ENCODE measurements at places on chromosomes 6 and 20.

GRCh38 chr6:90098001-90098531 is 198.6 kb downstream of the BACH2 start:
- no peak for DNase-seq

GRCh38 chr20:2152317-2152716 is 50.7 kb downstream of the STK35 start:
- no peak for DNase-seq

GRCh38 chr6:67200626-67201403 is 1434.3 kb upstream of the ADGRB3 start:
- DNase-seq, result no peak

- no peak for DNase-seq
Observed at GRCh38 chr6:43328528-43328927, 19.9 kb upstream of the CRIP3 start.

- DNase-seq, result peak; percentile 30
Observed at GRCh38 chr6:157644043-157644810, 178.8 kb upstream of the SNX9 start.

GRCh38 chr6:1321738-1322137 is 9.8 kb downstream of the FOXQ1 start:
- no peak for DNase-seq

DNA sequence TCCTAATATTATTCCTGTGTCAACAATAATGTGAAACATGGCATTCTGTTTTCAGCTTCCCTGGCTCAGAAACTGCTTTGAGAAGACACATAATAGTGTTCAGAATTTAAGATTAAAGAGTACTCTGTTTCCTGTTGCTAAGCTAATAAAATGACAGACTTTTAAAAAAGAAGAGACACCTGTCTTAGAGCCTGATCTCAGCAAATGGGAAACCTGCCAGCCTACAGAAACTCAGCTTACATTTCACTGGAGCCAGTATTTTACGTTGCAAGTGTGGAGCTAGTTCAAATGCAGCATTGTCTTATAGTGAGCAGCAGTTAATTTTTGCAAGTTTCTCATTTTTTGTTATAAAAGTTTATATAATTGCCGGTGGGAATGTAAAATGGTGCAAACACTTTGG is 28.8 kb downstream of the KIZ start:
- no peak for DNase-seq

GRCh38 chr20:59322081-59322480 is 21.7 kb downstream of the EDN3 start:
- DNase-seq, result no peak

DNA sequence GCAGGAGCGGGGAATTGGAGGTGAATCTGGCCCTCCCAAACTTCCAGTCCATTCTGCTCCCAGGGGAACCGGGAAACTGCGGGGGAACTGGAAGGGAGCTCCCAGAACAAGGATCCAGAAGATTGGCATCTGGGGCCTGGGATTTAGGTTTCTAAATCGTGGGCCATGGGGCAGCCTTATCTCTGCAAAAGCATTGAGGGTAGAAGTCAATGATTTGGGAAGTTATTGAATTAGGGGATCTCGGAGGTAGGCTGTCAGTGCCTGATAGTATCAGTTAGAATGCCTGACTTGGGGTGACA is 45.1 kb downstream of the HNF4A start:
- DNase-seq, result no peak

DNA sequence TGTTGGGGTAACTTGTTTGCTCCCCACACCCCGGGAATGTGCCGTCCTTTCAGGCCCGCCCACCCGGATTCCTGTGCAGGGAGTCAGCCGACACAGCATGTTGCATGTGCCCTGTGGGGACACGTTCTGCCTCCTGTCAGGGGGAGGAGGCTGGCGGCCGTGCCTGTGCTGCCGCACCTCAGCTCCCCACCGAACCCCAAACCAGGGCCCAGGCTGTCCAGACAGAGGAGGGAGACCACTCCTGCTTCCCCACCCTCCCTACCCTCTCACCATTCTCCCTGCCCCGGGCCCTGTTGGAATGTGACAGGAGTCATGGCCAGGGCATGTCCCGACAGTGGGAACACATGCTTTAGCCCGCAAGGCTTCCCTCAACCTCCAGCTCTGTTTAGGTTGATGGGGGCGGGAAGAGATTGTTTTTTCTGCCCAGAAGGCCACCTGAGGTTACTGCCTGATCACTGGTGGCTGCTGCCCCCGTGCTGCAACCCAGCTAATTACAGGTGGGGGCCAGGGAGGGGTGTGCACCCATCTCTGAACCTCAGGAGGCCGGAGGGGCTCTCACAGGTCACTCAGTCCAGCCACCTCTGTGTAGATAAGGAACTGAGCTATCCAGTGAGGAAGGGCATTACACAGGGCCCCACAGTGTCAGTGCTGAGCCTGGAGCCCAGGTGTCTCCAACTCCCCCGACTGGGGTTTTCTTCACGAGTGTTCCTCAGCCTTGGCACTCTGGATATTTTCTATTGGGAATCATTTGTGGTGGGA is 13.6 kb downstream of the LRRC73 start:
- DNase-seq, result no peak

- no peak for DNase-seq
Observed at GRCh38 chr6:91877994-91878393, 1291.1 kb upstream of the MAP3K7 start.

- no peak for DNase-seq
Observed at GRCh38 chr20:44597516-44597915, 15.1 kb downstream of the PKIG start.

GRCh38 chr6:43481075-43481474 is 3.7 kb downstream of the TJAP1 start:
- DNase-seq, result no peak

DNA sequence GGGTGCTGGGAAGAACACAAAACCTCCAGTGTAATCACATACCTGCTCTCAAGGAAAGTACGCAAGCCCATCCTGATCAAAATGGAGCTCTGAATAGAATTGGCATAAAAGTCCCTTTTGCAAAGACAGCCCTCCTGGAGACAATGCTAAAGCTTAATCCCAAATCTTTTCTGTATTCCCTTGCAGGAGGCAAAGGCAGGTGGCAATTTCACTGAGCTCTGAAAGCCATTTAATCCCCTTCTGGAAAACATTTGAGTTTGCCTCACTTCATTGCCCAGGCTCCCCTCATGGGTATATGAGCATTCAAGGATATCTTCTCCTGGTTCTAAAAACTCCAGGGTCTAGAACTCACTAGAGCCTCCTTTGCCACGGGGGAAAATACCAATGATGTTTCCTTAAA is 310.2 kb upstream of the CNR1 start:
- no peak for DNase-seq

DNA sequence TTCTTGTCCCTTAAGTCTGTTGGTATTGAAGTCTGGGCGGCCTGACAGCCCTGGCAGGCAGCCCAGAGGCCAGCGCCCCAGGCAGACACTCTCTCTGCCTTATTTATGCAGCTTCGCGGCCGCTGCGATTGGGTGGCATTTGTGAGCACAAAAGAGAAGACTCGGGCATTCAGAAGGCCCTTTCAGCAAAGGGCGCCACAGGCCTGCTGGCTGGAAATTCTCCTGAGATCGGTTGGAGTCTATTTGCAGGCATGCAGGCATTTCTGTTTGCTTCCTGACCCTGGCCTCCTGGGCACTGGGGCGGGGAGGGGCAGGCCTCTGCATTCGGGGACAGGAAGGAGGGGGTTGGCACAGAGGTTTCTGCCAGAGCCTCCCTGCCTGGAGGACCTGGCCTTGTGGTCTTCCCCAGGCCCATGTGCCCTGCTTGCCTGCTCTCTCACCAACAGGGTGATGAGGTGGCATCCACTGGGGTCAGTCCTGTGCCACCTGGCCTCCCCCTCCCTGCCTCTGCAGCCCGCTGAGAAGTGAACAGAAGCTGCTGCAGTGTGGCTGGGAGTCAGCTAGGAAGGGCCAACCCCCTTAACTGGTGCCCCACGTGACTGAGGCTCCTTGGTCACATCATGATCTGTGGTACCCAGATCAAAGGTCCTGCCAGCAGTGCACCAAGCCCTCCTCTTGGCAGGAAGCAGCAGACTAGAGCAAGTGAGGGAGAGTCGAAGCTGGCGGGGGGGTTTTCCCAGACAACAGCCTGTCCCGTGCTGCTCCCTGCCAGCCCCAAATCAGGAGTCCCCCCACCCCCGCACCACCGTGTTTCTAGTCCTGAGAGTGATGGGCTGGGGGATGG is 16.6 kb upstream of the CCDC167 start:
- DNase-seq, result peak; percentile 91

DNA sequence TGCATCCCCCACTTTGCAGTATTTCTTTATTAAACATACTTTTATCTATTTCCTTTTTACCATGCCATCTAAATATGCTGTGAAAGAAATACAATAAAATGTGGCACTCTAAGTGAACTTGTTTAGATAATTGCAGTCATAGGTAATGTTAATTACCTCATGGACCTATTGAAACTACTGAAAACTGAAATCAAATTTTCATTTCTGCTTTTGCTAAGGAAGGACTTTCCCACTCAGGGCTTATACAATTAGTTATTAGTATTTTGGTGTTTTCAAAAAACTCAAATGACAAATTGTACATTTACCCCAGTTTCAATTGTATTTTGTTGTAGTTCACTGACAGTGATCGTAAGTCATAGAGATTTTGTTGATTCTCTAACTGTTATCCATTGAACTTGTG is 88.4 kb downstream of the ID4 start:
- no peak for DNase-seq

DNA sequence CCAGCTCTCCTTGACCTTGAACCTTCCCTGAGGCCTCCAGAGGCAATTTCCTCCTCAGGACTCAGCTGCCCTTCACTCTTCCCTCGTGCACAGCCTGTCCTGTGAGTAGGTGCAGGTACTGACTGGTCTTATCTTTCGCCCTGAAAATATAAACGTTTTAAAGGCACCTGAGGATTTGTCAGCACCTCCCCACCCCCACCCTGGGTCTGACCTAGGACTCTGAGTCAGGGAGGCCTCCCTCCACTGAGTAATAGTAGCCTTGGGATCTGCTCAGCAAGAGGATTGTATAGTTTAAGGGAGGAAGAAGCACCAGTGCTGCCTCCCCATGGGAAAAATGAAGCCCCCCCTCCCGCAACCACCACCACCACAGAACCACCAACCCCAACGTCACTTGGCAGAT is 54.6 kb downstream of the PPARD start:
- DNase-seq, result no peak

DNA sequence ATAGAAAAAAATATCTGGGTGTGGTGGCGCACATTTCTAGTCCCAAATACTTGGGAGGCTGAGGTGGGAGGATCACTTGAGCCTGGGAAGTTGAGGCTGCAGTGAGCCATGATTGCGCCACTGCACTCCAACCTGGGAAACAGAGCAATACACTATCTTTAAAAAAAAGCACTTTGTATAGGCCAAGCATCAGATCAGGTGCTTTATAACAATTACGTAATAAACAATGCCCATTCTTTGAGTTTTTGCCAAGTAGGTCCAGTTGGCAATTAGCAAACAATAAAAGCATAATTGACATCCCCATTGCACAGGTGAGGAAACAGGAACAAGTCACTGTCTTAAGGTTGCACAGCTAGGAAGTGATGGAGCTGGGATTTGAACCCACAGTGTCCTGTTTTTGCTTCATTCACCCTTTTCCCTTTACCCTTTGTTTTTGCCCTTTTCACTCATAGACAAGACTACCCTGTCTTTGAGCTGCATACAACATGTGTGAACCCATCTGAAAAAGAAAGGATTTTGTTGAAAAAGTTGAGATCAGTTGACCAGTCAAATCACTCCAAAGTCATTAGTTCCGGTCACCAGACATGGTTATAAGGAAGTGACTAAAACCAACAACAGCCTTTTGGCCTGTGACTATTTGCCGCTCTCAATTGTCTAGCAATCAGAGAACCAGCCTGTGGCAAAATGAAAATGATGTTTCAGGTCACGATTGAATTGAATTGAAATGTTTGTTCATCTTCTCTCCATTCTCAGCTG is 303.6 kb downstream of the TFAP2C start:
- no peak for DNase-seq

DNA sequence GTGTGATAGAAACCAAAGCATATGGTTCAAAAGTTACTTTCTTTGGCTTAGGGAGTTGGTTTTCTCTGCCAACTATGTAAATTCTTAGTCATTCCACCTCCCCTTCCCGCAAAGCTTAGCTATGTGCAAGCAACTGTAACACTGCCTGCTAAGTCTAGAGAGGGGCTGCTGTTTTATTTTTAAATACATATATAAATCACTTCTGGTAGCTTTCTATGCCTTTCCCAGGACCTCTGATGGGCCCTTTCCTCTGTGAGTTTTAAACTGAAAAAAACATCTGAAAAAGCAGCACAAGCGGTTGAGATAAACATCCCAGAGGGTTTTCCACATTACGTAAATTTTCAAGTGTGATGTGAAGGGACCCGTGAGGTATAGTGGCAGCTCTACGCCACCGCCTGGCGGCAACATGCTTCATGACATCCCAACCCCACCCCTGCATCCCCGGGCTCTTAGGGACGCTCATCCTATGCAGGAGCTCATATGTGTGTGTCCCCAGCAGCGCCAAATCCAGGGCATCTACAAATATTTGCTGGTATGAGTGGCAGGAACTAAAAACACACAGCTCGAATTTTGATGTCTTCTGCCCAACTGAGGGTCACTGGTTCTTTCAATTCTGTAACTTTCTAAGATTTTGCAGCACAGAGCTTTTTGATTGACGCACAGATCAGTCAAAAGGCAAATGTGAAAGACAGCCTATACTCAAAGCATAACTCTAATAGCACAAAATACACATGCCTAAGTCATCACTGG is 12.7 kb downstream of the SAYSD1 start:
- DNase-seq, result no peak

DNA sequence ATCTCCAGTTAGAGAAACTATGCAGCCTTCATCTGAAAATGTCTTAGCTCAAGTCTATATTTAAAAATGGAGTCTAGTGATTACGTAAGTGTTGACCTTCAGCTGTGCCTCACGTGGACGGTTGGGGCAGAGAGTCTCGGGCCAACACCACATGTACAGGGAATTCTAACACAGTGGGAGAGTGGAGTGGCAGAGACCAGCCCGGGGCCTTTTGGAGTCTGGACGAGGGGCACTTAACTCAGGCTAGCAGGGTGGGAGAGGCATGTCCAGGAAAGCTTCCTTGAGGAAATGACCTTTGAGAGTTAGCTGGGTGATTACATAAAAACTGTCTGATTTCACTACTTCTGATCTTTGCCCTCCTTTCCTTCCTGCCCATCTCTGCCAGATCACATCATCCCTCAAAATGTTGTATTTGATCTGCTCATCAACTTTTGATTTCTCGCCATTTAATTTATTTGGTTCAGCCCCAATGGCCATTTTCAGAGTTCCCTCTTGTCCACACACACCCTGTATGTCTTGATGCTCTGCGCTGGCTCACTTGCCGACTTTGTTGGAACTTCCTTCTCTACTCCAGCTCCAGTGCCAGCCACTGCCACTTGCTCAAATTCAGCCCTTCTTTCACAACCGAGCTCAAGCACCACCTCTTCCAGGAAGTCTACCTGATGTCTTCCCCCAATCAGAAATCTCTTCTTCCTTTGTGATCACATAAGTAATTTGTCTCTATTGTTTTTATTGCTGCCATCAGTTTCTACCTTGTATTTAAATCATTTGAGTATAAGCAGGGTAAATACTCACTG is 2.6 kb downstream of the ARMC2 start:
- no peak for DNase-seq

GRCh38 chr6:156778454-156779205 is 1.5 kb downstream of the ARID1B start:
- peak; percentile 55 for DNase-seq

GRCh38 chr20:48683467-48684175 is 144.2 kb downstream of the PREX1 start:
- DNase-seq, result no peak
